ENCODE measurements at places on chromosomes 2 and 18.

DNA sequence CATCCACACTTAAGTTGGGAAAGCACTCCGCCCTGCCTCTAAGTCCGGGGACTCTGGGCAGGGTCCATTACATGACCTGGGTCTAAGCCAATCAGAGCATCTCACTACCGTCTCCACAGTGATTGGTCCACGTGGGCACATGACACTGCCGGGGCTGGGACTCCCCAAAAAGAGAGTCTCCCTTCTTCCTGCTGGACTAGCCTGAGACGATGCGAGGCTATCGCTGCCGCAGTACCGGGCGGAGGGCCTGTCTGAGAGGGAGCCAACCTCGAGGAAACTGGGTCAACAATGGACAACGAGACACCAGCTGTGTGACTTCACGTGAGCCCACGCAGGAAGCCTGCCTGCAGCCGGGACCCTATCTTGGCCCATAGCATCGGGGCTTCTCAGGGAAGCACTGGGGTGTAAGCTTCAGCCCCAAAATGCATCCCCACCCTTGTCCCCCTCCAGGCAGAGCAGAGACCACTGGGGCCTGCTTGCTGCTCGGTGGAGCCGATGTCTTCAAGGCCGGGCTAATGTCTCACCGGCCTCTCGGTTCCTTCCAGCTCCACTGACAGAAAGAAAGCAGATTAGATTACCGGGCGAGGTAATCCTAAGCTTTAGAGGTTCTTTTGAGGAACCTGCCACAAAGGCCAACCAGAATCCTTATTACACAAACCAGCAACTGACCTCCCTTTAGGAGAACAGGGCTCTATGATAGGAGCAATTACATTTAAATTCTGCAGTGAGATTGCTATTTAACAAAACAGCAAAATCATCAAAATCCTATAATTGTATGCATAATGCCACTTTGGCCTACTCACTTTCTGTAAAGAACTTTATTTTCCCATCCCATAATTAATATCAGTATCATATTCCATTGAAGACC, 21.3 kb upstream of the COPS8 start:
- DNase-seq, result no peak

GRCh38 chr18:74252039-74252395, 39.7 kb downstream of the CYB5A start:
- DNase-seq, result no peak

DNA sequence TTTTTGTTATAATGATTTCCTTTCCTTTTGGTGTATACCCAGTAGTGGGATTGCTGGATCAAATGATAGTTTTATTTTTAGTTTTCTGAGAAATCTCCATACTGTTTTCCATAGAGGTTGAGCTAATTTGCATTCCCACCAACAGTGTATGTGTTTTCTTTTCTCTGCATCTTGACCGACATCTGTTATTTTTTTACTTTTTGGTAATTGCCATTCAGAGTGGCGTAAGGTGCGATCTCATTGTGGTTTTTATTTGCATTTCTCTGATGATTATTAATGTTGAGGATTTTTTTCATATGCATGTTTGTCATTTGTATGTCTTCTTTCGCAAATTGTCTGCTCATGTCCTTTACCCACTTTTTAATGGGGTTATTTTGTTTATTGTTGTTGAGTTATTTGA, 58.1 kb downstream of the ARHGAP25 start:
- DNase-seq, result no peak

DNA sequence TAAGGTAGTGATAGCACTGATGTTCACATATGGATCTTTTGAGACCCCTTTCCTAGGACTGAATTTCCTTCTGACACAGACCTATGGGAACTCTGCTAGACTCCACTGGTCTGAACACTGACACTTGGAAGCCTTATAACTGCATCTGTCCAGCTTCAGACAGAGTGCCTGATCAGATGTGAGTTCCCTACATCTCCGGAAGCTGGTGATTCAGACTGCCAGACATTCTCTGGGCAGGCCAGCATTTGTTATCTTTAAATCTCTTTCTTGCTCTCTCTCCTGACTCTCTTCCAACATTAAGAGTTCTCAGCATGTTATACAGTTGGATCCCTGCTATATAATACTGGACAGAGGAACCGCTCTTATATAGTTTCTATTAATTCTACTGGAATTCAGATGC, 408.5 kb downstream of the ZEB2 start:
- DNase-seq, result no peak

GRCh38 chr2:221747289-221747972, 175.3 kb upstream of the EPHA4 start:
- DNase-seq, result no peak

GRCh38 chr2:131646669-131647297, 119.1 kb downstream of the CCDC74A start:
- no peak for DNase-seq

DNA sequence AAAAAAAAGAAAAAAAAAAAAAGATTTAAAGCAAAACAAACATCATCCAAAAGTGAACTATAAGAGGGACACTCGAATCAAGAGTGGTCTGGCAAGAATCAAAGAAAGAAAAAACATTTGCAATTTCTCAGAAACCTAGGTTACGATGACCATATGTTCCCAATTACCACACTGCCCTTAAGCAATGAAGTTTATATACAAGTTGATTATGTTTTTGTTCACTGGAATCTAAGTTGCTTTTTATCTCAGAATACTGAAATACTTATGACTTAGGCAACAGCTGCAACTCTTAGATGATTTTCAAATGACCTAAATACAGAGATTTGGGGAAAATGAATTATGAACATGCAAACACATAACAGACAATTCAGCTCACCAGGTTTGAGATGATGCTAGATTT, 597.1 kb upstream of the CHAC2 start:
- no peak for DNase-seq

DNA sequence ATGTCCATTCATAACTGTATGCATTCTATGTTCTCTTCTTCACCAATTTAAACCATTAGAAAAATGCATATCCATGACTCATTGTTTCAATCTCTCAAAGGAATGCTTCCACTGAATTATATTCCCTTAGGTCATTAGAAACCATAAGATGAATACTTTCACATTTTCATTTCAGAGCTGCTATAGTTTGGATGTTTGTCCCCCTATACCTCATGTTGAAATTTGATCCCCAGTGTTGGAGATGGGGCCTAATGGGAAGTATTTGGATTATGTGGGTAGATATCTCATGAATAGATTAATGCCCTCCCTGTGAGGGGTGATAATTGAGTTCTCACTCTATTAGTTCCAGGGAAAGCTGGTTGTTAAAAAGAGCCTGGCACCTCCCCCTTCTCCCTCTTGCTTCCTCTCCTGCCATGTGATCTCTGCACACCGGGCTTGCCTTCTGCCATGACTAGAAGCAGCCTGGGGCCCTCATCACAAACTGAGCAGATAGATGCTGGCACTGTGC, 35.7 kb downstream of the THUMPD2 start:
- peak; percentile 47 for DNase-seq

GRCh38 chr2:19769513-19769912, 132.3 kb downstream of the TTC32 start:
- DNase-seq, result no peak

DNA sequence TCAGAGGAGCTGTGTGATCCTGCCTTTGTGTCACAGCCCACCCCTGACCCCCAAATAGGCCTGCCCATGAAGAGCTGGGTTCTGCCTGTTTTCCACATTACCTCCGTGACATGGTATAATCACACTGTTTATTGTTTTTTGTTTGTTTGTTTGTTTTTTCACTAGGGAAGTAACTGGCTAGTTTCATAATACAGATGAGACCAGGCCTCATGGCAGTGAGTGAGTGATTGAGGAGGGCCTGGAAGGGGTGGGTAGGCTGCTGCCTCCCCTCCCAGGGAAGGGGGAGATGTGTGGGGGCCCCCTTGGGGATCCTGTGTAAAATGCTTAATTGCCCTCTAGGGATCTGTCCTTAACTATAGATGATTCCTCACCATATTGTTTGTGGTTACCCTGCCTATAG, 190.5 kb downstream of the LDLRAD4 start:
- no peak for DNase-seq

GRCh38 chr2:51960281-51960680, 928.3 kb upstream of the NRXN1 start:
- DNase-seq, result no peak

DNA sequence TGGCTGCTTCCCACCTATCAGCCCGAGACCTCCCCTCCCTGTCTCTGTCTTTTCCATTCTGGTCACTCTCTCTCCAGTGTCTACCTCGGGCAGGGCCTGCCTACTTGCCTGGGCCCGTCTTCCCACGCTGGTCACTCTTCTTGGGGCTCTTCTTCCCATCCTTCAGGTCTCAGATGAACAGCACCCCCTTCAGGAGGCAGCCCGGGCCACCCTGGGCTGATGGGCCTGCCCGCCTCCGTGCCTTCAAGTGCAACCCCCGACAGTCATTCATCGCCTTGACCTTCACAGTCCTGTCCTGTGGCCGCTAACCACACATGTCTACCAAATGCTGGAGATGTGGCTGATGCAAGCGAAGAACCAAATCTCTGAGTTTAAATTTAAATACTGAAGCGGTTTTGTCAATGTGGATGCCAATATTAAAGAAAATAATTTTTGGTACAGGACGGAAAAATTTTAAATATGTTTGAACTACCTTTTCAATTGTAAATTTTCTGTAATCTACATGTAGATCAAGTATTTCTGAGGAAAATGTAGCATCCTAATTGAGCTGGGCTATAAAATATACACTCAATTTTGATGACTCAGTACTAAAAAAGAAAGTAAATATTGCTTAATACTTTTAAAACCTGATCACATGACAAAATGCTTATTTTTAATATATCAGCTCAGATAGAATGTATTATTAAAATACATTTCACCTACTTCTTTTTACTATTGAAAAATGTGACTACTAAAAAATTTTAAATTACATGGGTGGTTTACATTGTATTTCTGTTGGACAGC, 96.4 kb downstream of the LAMA1 start:
- no peak for DNase-seq

- peak; percentile 13 for DNase-seq
These were observed 261.5 kb downstream of the AFF3 start for GRCh38 chr2:99880964-99881294.

DNA sequence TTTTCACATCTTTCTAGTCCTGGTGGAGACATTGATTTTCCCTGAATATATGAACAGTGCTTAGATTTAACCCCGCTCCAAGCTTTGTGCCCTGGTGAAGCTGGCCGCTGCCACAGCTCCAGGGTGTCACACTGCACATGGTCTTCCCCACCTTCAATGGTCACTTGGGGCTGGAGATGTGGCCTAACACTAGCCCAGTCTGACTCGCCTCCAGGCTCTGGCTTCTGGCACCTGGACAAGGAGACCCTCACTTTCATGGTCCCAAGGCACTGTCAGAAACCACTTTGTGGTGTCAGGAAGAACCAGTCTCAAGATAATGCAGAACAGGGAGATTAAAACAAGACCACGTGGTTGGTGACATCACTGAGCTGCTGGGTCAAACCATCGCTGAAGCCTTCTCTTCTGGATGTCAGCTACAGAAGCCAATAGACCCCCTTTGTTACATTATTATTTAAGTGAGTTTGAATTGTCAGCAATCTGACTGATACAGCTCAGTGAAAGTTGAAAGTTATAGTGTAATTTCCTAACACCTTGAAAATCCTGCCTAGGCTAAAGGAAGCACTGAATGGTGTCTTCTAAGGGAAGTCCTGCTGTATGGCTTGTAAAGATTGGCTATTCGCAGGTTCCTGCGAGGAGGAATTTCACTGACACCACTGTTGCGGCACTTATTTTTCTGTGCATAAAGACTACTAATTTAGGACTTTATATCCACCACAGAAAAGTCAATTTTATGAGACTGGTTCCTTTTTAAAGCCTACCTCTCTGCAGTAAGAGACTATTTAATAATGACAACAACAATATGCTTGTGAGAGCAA, 55.0 kb upstream of the CTDP1 start:
- DNase-seq, result no peak

DNA sequence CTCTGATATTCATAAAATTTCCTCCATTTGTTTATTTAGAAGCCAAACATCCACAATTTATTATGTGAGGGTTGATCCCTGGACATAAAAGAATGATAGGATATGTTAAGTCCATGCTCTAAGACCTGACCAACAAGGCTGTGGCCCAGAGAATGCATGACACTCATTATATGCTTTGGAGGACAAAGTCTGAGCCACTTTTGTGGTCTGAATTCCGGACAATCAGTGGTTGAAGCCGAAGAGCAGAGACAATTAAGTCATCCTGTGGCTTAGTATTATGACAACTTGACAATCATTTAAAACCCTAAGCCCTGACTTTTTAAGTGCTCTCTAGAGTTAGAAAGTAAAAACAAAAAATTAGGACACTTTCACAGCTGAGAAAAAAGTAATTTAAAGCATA, 483.3 kb downstream of the PLCL1 start:
- DNase-seq, result no peak

DNA sequence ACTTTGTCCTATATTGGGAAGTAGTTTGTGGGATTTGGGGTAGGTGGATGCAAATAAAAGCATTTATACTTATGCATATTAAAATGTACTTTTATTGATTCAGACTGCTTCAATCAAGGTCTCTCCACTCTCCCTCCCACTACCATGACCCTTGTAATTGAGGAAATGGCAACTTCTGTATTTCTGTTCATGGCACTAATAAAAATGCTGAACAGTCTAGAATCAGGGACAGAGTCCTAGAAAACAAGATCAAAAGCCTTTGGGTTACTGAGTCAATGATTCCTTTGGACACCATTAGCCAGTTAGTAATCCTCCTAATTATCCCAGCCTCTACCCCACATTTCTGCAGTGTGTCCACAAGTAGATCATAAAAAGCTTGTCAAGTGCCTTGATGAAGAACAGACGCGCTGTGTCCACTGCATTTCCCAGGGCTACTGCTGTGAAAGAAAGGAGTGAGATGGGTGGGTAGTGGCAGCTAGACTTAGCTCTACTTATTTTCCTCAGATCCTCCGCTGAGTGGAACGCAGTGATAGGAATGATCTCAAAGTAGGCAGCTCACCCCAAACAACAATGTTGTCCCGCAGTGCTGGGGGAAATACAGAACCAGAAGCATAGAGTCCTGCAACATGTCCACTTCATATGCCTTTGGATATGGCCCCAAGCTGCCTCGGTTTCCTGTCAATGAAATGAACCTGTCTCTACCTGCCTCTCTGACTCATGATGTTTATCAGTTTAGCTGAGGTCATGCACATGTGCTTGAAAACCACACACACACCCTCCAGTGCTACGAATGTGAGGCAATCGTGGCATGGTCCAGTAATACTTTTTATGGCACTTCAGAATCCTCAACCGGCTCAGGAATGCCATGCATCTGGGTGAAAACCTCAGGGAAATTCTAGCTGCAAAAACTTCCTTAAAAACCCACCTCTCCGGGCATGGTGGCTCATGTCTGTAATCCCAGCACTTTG, 115.5 kb downstream of the COL6A3 start:
- DNase-seq, result no peak

Measured in NCI-H146 (cell line).